Coronary artery (tissue), 2 donors: ENCODE measurements at places on chromosomes 1 and 21.
A peak's percentile ranks its signal among the peaks of the same experiment; 100 is the strongest.

- peak; percentile 28 for DNase-seq
Measured at GRCh38 chr21:34649400-34649799, 19.4 kb upstream of the CLIC6 start.

- DNase-seq = no peak
Measured at GRCh38 chr1:158931055-158931737, at the start of gene PYHIN1. Gene PYHIN1, plus strand, starts transcription at chr1:158931552. Its CDS starts 5,359 bp downstream, at chr1:158936911.

- no peak for DNase-seq
Measured at GRCh38 chr1:202162418-202163280, 2.2 kb upstream of the PTPN7 start.

DNA sequence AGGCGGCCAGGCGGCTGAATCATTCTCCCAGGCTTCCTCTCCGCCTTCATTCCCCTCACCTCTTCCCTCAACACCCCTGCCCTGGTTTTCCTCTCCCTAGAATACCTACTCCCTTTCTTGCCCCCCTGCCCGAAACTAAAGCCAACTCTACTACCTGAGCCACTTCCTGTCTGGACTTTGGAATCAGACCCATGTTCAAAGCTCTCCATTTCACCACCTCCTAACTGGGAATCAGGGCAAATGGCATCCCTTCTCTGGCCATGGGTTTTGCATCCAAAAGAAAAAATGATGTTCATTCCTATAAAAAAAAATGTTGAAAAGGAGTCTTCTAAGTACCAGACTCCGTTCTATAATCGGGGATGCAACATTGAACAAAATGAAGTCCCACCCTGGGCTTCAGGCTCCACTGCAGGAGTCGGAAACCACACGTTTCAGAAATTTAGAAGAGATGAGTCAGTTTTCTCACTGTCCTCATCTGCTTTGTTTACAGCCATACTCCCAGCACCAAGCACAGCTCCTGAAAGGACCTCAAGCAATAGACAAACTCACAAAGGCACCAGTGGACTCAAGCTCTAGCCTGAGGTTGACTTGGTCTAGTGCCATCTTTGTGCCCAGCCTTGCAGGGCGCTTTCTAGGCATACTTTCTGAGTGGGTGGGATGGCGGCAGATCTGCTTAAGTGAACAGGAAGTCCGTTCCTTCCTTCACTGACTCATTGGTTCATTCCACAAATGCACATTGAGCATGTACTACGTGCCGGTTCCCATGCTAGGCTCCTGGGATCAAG is 176.2 kb downstream of the IGSF21 start:
- DNase-seq = no peak

DNA sequence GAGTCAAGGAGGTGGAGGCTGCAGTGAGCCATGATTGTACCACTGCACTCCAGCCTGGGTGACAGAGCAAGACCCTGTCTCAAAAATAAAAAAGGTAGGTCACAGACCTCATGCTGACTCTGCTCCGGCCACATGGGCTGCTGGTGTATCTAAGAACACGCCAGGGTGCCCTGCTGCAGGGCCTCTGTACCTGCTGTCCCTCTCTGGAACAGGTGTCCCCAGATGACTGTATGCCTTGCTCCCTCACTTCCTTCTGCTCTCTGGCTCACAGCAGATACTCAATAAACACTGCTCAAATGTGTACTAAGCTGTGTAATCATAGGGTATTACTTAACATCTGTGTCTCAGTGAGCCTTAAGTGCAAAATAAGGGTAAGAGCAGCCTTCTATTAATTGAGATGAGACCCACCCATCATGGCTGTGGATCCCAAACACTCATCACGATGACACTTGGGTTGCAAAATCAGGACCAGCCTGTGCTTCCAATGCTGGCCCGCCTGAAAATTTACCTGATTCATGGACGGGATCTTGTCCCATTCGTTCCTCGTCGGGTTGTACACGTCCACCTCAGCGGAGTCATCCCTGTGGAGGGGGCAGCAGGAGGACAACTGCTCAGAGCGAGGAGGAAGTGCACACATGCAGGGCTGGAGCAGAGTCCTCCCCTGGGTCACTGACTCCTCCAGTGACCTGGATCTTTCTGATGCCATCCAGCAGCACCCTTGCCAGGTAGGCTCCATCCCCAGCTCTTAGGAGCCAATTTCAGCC is 7.5 kb downstream of the KLHL21 start:
- no peak for DNase-seq

- DNase-seq = no peak
Measured at GRCh38 chr1:230455291-230455690, 29.2 kb upstream of the PGBD5 start.

GRCh38 chr1:200895443-200895789 is 716 bp downstream of the INAVA start:
- no peak for DNase-seq

DNA sequence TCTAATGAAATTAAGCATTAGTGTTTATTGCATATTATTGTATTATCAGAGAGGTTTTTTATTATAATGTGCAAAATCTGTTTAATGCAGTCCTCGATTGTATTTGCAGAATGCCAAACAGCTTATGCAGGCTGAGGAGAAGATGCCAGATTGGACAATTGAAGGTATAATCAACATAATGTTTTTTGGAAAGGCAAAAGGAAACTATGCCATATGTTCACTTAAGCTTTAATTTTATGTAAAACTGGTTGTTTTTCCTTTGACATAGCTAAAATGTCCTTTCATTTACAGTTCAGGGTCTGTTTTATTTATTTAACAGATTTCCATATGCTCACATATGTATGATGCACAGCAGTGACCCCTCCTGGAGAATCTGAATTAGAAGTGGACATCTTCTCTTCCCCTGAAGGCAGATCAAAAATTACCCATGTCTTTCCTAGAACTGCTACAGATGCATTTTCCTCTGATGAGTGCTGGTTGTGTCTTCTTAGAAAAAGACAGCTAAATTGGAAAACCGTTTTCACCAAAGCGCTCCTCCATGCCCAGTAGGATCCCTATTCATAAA is 143.5 kb upstream of the USH2A start:
- no peak for DNase-seq

DNA sequence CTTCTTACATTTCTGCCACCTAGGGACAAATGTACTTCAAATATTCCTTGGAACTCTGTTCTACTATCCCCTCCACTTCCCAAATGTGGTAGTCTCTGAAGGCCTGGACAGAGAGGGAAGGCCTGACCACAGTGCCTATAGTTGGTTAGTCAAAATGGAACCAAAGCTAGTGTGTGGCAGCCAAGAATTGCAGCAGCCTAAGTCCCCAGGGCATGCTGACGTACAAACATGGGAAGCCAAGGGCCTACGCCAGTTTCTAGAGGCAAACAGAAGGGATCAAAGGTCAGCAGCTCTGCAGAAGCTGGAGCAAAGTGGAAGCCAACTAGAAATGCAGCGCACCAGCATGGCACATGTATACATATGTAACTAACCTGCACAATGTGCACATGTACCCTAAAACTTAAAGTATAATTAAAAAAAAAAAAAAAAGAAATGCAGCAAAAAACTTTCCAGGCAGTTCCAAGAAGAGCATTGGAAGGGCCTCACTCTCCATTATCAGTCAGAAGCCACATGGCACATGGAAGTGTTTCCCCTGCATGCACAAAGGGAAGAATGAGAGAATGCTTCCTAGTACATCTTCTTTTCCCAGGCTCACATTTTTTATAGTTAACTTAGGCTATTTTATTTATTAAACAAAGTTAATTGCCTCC is 39.4 kb upstream of the GADD45A start:
- DNase-seq = peak; percentile 85

DNA sequence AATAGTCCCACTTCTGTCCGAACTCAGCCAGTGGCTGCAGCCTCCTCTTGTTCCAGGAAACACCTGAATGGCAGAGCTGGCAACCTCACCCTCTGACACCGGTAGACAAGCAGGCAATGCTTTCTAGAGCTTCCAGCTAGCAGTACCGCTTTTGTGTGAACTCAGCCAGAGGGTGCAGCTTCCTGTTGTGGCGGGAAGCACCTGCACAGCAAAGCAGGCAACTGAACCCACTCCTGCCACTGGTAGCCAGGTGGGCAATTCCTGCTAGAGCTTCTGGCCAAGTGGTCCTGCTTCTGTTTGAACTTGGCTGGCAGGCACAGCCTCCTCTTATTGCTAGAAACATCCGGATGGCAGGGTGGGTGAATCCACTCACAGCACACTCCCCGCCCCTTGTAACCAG is 40.1 kb upstream of the TMPRSS15 start:
- DNase-seq = no peak

DNA sequence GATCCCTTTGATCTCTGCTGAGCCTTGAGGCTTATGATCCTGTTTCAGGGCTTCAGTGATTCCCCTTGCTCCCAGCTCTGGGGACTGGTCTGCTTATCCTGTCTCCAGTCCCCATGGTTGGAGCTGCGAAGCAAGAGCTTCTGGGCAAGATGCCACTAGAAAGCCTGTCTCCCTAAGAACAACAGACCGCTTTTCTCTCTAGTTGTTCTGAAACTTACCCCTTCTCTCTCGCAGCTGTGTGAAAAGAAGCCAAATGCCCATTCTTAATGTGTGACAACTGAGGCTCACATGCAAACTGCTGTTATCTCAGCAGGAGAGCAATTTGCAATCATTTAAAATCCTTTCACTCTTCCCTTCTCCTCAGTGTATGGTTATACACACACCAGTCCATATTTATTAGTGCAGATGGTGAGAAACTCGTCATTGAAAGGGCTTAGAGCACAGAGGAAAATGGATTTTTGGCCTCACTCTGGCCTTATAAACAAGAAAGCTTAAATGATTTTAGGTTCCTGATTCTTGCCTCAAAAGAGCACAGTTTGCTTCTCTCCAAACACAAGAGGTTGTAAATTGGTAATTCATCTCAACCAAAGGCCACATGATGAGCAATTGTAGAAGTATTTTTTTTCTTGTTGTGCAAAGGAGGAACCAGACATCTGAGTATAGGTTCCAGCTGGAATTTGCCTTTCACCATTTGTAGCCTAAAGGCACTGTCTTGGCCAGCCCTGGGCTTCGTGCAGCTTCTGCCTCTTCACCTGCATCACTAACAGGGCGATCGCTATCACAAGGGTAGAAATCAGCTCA is 179.2 kb upstream of the LMO4 start:
- no peak for DNase-seq

GRCh38 chr1:109377698-109378097 is 20.0 kb downstream of the SORT1 start:
- DNase-seq = no peak

DNA sequence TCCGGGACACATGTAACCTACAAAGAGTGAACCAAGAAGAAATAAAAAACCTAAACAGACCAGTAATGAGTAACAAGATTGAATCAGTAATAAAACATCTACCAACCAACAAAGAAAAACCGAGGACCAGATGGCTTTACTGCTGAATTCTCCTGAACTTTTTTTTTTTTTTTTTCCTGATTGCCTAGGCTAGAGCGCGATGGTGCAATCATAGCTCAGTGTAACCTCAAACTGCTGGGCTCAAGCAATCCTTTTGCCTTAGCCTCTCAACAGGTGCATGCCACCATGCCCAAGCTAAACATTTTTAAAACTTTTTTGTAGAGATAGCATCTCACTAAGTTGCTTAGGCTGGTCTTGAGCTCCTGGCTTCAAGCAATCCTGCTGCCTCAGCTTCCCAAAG is 11.2 kb upstream of the FGGY start:
- DNase-seq = no peak

- DNase-seq = no peak
Measured at GRCh38 chr1:59071876-59072582, 224.9 kb upstream of the FGGY start.

- no peak for DNase-seq
Measured at GRCh38 chr1:180504186-180504585, 1.8 kb upstream of the ACBD6 start.

- DNase-seq = peak; percentile 97
Measured at GRCh38 chr1:55443175-55443915, 228.2 kb upstream of the USP24 start.

- no peak for DNase-seq
Measured at GRCh38 chr1:29327223-29327935, 91.1 kb downstream of the PTPRU start.

- no peak for DNase-seq
Measured at GRCh38 chr1:93552741-93553455, 105.0 kb downstream of the FNBP1L start.

GRCh38 chr1:8537991-8538390 is 220.1 kb downstream of the SLC45A1 start:
- no peak for DNase-seq

GRCh38 chr1:40697436-40697835 is 5.9 kb downstream of the NFYC start:
- DNase-seq = no peak

GRCh38 chr1:77370161-77370560 is 88.3 kb downstream of the AK5 start:
- no peak for DNase-seq

DNA sequence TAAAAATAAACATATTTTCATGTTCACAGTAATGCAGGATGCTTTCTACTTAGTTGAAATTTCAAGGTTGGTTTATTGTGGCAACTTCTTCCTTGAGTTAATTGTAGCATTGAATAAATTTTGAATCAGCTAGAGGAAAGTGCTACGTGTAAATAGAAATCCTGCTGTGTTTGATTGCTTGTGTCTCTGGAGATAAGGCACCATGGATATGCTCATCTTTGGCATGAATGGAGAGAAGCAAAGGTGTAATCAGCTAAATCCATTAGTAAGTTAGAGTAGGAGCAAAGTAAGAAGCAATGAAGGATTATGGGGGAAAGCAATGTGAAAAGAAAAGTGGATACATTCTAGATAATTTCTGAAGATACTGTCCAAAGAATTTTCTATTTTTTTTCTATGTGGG is 331.1 kb downstream of the PTPRC start:
- no peak for DNase-seq

GRCh38 chr1:81967951-81968350 is 167.2 kb downstream of the ADGRL2 start:
- DNase-seq = no peak

DNA sequence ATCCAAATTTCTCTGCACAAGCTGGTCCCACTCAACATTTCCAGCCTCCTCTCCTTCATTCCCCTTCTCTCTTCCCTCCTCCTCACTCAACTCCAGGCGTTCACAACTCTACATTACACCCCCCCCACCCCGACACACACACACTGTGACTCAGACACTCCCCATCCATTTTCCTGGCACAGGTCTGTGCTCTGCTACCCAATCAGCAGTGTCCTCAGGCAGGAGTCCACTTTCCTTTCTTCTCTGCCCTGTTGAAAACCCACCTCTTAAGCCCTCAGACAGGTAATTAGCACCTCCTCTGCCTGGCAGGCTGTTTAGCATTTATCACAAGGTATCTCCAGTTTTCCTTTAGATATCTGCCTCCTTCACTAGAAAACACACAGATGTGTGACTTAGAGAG is 8.8 kb upstream of the LMX1A start:
- no peak for DNase-seq

GRCh38 chr1:169538998-169539871 is 47.0 kb downstream of the F5 start:
- DNase-seq = no peak

- no peak for DNase-seq
Measured at GRCh38 chr1:56098946-56099345, 480.4 kb downstream of the PLPP3 start.

DNA sequence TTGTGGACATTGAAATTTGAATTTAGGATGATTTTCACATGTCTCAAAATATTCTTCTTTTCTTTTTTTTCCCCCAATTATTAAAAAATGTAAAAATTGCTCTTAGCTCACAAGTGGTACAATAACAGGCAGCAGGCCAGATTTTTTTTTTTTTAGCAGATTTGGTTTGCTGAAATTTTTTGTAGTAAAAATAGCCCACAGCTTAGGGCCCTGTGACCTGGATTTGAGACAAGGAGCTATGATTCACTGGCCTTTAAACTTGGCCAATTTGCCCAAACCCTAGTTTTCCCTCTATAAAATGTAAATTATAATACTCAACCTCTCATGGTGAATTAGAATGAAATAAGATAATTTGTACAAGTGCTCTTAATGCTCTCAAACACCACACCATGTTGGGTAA is 253.8 kb downstream of the DYRK1A start:
- DNase-seq = no peak

- DNase-seq = no peak
Measured at GRCh38 chr1:87685311-87686135, 356.8 kb downstream of the LMO4 start.
